Adrenal gland (tissue), 19 donors: ENCODE measurements at places on chromosomes 1 and 21.

DNA sequence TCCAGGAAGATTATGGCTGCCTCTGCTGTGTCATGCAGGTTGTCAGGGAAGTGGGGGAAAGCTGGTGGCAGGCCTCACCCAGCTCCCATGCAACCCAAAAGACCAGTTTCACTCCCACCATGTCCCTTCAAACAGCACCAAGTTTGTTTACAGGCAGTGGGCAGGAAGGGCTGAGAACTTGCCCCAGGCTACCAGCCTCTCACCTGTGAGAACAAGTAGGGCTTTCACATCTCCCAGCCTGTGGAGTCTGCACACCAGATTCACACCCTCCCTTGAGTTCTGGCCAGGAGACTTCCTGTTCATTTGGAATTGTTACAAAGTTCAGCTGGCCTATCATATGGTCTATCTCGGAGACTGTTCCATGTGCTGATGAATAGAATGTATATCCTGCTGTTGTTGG lies 27.8 kb downstream of the RPAP2 start:
- no peak for DNase-seq
- H3K27ac ChIP-seq: no peak overlapping the region
- H3K36me3 ChIP-seq: no peaks in the 10 kb centered on the region
- H3K4me3 ChIP-seq: no peak overlapping the region
- no peaks in the 10 kb centered on the region for H3K4me1 ChIP-seq

- peaks cover 15% of the 10 kb centered on the region for H3K4me1 ChIP-seq
- no peaks in the 10 kb centered on the region for H3K27me3 ChIP-seq
- DNase-seq: no peak
Observed at GRCh38 chr1:64077281-64077940, 126.0 kb upstream of the UBE2U start.

DNA sequence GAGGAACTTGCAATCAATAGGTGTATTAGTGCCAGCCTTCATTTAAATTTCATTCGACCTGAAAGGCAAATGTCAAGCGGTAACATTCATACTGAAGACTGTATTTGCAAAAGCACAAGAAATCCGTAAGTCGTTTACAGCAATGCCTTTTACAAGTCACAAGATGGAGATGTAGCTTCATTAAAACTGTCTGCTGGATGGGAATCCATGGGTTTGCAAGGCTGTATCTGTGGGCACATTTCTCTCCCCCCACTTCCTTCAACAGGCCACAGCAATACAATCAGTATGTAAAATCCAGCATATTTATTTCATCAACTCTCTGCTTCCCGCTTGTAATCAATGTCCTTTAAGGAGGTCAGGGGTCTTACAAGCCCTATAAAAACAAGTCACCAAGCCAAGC lies 147.1 kb downstream of the SLC45A1 start:
- peaks cover 21% of the 10 kb centered on the region for H3K4me1 ChIP-seq
- no peak for DNase-seq
- no peaks in the 10 kb centered on the region for H3K27me3 ChIP-seq
- no peaks in the 10 kb centered on the region for H3K36me3 ChIP-seq
- H3K27ac ChIP-seq: no peak overlapping the region
- no peak overlapping the region for H3K4me3 ChIP-seq

DNA sequence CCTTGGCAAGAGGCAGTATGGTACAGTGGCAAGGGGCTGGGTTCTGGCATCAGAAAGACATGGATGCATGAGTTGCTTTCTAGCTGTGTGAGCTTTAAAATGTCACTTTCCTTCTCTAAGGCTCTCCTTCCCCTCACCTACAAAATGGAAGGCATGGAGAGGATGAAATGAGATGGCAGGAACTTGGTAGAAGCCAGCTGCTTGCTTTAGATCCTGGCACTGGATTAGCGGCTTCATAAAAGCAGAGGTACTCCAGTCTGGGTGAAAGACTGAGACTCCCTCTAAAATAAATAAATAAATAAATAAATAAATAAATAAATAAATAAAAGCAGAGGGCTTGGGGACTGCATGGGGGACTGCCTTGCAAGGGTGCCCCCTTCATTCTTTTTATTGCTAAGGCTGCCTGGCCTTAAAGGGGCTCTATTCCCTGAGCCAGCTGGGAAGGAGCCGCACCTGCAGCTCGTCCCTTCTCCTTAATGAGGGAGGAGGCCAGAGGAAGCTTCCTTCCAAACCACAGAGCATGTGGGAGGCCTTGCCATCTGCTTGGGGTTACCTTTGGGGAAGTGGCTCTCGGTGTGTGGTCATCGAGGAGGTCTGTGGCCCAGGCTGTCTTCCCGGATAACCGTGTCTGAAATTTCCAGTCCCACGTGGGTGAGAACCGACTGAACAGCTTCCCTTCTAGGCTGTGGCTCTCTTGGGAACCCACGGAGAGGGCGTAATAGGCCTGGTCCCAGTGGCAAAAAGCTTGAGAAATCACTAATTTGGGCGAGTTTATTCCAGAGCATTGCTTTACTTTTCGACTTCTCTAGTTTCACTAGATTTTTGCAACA lies 2.0 kb upstream of the ATP13A2 start:
- H3K27ac ChIP-seq: no peak overlapping the region
- no peak for DNase-seq
- H3K36me3 ChIP-seq: no peaks in the 10 kb centered on the region

DNA sequence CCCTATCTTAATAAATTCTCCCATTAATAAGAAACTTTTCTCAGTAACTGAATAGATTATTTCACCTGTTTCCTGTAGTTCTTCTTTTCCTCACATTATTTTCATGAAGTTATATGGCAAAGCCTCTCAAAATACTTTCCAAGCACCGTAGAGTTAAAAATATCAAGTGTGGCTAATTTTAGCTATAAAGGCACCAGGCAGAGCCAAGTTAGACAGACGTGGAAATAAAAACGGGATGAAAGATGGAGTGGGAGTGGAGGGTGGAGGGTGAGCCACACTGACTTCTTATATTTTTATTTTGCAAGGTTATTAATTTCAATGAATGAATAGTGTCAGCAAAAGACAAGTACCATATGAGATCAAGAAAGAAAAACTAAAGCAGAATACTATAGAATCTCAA lies 71.7 kb downstream of the ENAH start:
- no peak for DNase-seq
- no peak overlapping the region for H3K4me3 ChIP-seq
- H3K27me3 ChIP-seq: no peaks in the 10 kb centered on the region
